ENCODE measurements at places on chromosomes 6 and 20. TPM values are rescaled to one million over a fixed set of nuclear protein-coding genes. Genes with fewer than 3 reads are reported as not detected.

DNA sequence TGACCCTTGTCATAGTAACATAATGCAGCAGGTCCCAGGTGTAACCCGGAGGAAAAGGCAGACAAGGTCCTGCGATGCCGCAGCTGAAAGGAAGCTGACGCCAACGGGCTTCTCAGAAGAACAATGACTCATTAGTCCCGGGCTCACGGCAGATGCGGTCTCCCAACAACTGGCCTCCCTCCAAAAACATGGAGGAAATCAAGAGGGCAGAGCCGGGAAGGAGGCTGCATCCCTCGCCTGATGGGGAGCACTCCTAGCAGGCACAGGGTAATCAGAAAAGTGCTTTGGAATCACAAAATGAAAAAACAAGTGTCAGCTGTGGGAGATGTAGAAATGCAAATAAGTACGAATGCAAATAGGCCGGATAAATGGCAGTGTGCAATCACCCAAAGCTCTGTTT lies 165.2 kb upstream of the AGPAT4 start:
- H3K4me3 ChIP-seq = peak overlapping the region; percentile 14
- peak overlapping the region; percentile 12 for H3K27ac ChIP-seq
- no peaks in the 10 kb centered on the region for H3K27me3 ChIP-seq

DNA sequence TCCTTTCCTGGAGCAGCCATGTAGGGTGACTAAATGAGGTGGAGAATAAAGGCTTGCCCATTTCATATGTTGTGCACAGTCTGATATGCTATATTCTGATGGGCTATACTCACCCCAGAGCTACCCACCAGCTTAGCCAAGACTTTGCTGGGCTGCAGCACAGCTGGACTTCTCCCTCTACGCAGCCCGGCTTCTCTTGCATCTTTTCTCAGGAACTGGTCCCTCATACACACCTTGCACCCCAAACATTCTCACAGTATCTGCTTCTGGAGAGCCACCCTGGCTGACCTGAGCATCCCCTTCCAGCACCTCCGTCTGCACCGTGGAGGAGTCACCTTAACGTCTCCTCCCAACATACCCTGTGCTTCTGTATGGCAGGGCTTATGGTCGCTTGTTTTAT lies 150.8 kb upstream of the PMEPA1 start:
- no peak overlapping the region for H3K4me3 ChIP-seq
- H3K27ac ChIP-seq = no peak overlapping the region
- no peaks in the 10 kb centered on the region for H3K27me3 ChIP-seq
- H3K36me3 ChIP-seq = no peaks in the 10 kb centered on the region
- DNase-seq = no peak

The OLIG3 gene
- not detected for total RNA-seq

GRCh38 chr6:1131285-1132079 lies 180.4 kb upstream of the FOXQ1 start:
- H3K27me3 ChIP-seq = no peaks in the 10 kb centered on the region
- no peaks in the 10 kb centered on the region for H3K36me3 ChIP-seq
- no peak overlapping the region for H3K4me3 ChIP-seq
- DNase-seq = no peak
- H3K27ac ChIP-seq = no peak overlapping the region
- H3K4me1 ChIP-seq = no peaks in the 10 kb centered on the region

The OR2B6 gene
- total RNA-seq = not detected

- no peak overlapping the region for H3K4me3 ChIP-seq
- DNase-seq = no peak
- no peak overlapping the region for H3K27ac ChIP-seq
- no peaks in the 10 kb centered on the region for H3K27me3 ChIP-seq
- no peaks in the 10 kb centered on the region for H3K4me1 ChIP-seq
Observed at GRCh38 chr6:141105481-141105880, 1027.2 kb upstream of the GJE1 start.

The SLC22A3 gene
- 29.6 TPM for total RNA-seq

- H3K4me1 ChIP-seq = no peaks in the 10 kb centered on the region
- no peak for DNase-seq
- no peaks in the 10 kb centered on the region for H3K27me3 ChIP-seq
- no peak overlapping the region for H3K27ac ChIP-seq
- peaks cover 11% of the 10 kb centered on the region for H3K36me3 ChIP-seq
- H3K4me3 ChIP-seq = no peak overlapping the region
Observed at GRCh38 chr6:25511376-25511775, 140.6 kb upstream of the SCGN start.

- H3K4me3 ChIP-seq = no peak overlapping the region
- no peak overlapping the region for H3K27ac ChIP-seq
- no peaks in the 10 kb centered on the region for H3K36me3 ChIP-seq
Observed at GRCh38 chr6:157587127-157587926, 206.3 kb downstream of the ZDHHC14 start.

GRCh38 chr6:104686550-104687175 lies 173.1 kb downstream of the HACE1 start:
- no peaks in the 10 kb centered on the region for H3K36me3 ChIP-seq
- DNase-seq = no peak
- no peaks in the 10 kb centered on the region for H3K4me1 ChIP-seq
- no peak overlapping the region for H3K4me3 ChIP-seq

All from ascending aorta (tissue), 2 donors.